ENCODE measurements at places on chromosomes 16 and 17.

- DNase-seq = no peak
These were observed 149.6 kb upstream of the GNAO1 start for GRCh38 chr16:56041556-56042140.

- DNase-seq = no peak
These were observed 37.5 kb upstream of the TOM1L1 start for GRCh38 chr17:54863176-54863575.

DNA sequence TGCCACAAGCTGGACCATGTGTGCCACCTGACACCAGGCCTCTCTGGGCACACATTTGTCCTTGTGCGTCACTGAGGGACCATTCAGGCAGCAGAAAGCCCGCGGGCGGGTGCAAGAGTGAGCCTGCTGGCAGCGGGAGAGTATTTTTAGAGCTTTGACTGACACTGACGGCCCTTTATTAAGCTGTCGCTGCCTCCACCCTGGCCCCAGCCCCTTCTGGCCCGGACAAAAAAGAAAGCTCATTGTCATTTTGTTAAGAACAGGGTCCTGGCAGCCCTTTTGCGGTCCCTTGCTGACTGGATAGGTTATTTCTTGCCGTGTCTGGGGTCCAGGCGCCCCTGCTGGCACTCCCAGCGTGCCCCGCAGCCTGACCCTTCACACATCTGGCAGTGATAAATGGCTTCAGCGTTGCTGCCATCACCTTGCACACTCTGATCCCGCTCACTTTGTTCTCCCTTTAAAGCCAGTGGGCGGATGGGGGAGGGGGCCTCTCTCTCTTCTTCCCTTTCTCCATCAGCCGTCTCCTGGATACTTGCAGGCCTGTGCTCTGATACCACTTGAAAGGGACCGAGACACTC lies 78.4 kb upstream of the NKD1 start:
- DNase-seq = no peak

GRCh38 chr16:89025636-89026035 lies 48.6 kb upstream of the CBFA2T3 start:
- DNase-seq = no peak

DNA sequence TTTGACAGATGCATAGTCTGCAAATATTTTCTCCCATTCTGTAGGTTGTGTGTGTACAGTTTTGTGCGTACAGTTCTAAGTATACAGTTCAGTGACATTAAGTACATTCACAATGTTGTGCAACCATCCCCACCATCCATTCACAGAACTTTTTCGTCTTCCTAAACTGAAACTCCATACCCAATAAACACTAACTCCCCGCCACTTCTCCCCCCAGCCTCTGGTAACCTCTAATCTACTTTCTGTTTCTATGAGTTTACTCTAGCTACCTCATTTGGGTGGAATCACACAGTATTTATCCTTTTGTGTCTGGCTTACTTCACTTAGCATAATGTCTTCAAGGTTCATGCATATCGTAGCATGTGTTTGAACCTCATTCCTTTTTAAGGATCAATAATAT lies 14.3 kb downstream of the PIK3R5 start:
- no peak for DNase-seq
